ENCODE measurements at places on chromosomes 1 and 21. TPM values are rescaled to one million over a fixed set of nuclear protein-coding genes. Genes with fewer than 3 reads are reported as not detected.

HTR6 gene
- not detected for total RNA-seq

- peak; percentile 48 for DNase-seq
Measured at GRCh38 chr1:89945852-89946476, 48.9 kb upstream of the ZNF326 start.

DNA sequence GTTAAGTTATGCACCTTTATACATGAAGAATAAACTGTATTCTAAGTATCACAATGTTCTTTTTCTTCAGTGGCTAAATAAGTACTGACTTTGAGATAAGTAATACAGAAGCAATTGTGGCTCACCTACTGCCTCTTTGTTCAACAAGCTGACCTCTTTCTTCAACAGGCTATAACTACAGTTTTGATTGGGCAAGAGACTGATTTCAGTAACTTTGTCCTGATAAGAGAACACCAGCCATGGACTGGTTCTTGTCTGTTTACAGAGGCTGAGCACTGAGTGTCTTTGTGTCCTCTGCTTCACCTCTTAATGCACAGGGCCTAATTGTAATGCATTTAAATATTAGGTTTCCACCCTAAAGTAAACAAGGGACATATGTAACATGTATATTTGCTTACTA is 34.6 kb upstream of the PDE4B start:
- no peak for DNase-seq

DNA sequence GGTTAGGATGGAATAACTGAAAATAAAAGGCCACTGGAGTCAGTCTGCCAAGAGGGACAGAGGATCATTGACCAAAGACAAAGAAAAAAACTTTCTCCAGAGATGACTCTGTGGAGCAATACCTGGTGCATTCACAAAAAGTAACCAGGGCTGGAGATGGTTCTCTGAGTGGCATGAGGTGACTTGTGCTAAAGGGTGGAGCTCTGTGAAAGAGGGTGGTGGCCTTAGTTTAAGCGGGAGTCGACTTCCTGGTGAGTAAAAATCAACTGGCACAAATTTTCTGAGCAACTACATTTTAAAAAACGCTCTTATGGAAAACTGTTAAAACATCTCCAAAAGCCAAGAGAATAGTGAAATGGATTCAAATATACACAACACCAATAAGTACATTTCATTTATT is 10.0 kb downstream of the NHLH2 start:
- no peak for DNase-seq

GRCh38 chr1:959731-960362 is 537 bp upstream of the KLHL17 start:
- no peak for DNase-seq

Measured in A172 (cell line).